Transverse colon (tissue), 4 donors: ENCODE measurements at places on chromosomes 6 and 20.

DNA sequence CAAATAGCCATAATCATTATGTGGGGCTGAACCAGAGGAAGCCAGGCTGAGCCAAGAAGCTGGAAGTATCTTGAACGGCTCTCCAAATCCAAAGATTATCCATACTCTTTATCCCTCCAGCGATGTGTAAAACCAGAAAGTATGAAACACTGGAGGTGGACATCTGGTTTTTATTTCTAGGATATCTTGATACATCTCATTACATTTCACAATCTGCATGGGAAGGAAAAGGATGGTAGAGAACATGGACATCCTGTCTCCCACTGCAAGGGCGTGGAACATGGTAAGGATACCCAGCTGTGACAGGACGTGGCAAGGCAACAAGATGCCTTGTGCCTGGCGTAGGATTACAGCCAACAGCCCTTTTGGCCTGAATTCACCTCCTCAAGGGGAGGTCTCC lies 20.1 kb downstream of the TRIM27 start:
- H3K4me1 ChIP-seq = no peaks in the 10 kb centered on the region
- DNase-seq = no peak
- H3K27me3 ChIP-seq = no peaks in the 10 kb centered on the region
- no peak overlapping the region for H3K4me3 ChIP-seq

- H3K27me3 ChIP-seq = peaks cover 11% of the 10 kb centered on the region
- H3K4me1 ChIP-seq = no peaks in the 10 kb centered on the region
- no peak overlapping the region for H3K27ac ChIP-seq
- no peaks in the 10 kb centered on the region for H3K36me3 ChIP-seq
- no peak for DNase-seq
Observed at GRCh38 chr20:21575167-21575566, 61.3 kb upstream of the NKX2-2 start.

GRCh38 chr6:102501615-102502014 lies 1108.1 kb downstream of the GRIK2 start:
- H3K36me3 ChIP-seq = no peaks in the 10 kb centered on the region
- DNase-seq = no peak
- H3K27me3 ChIP-seq = no peaks in the 10 kb centered on the region
- no peak overlapping the region for H3K27ac ChIP-seq

DNA sequence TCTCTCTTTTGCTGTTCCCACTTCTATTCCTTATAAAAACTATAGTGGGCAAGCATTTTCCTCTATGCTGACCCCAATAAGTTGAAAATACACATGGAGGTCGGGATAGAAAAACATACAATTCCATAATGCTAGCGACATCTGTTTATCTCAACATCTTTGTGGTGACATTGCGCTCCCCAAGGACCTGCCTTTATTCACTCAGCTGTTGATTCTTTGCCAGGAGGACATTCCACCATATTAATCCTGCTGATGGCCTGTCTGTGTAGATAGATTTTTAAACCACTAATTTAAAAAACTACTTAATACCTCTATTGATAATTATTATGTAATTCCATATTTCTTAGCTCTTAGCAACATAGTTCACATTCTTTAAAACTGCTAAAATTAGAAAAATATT lies 555.3 kb upstream of the MAP3K7 start:
- H3K4me3 ChIP-seq = no peak overlapping the region
- no peak for DNase-seq
- no peak overlapping the region for H3K27ac ChIP-seq
- no peaks in the 10 kb centered on the region for H3K36me3 ChIP-seq

- no peaks in the 10 kb centered on the region for H3K36me3 ChIP-seq
- DNase-seq = no peak
- H3K4me1 ChIP-seq = no peaks in the 10 kb centered on the region
- no peak overlapping the region for H3K27ac ChIP-seq
Observed at GRCh38 chr6:40956936-40957335, 82.1 kb downstream of the UNC5CL start.

DNA sequence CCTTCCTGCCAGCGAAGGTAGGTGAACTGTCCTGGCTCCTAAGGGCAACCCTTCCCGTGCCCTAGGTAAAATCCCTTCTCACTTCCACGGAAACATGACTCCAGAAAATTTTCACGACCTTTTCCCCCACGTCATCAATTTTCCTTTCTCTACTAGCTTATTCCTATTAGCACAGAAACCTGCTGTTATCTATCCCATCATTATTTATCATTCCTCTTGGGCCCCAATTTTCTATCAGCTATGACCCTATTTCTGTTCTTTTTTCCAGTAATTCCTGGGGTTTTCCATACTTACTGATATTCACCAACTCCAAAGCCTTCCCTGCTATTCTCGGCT lies 23.8 kb upstream of the GCM1 start:
- DNase-seq = no peak
- no peak overlapping the region for H3K27ac ChIP-seq
- no peaks in the 10 kb centered on the region for H3K36me3 ChIP-seq
- no peaks in the 10 kb centered on the region for H3K4me1 ChIP-seq

GRCh38 chr6:402901-403658 lies 11.5 kb downstream of the IRF4 start:
- H3K27me3 ChIP-seq = peaks cover 11% of the 10 kb centered on the region
- DNase-seq = no peak
- H3K4me3 ChIP-seq = no peak overlapping the region
- no peak overlapping the region for H3K27ac ChIP-seq

DNA sequence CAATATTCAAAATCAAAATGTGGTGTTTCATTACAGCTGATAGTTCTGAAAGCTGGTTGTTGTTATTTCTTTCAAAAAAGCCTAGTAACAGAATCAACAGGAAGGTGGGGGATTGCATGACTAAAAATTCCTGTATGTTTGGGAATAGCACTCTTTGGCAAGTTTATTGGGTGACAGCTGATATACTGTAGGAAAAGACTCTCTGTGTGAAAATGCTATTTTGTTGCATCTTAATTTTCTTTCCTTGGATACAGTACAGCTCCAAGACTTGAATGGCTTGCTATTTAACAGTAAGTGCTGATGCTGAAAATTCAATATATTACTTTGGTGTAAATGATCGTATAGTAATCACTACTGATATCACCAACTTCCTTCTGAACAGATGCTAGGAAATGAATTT lies 336.1 kb downstream of the KHDRBS2 start:
- no peak overlapping the region for H3K27ac ChIP-seq
- DNase-seq = no peak
- H3K4me3 ChIP-seq = no peak overlapping the region
- no peaks in the 10 kb centered on the region for H3K4me1 ChIP-seq
- no peaks in the 10 kb centered on the region for H3K27me3 ChIP-seq

- H3K36me3 ChIP-seq = no peaks in the 10 kb centered on the region
- no peaks in the 10 kb centered on the region for H3K27me3 ChIP-seq
- no peaks in the 10 kb centered on the region for H3K4me1 ChIP-seq
- H3K4me3 ChIP-seq = no peak overlapping the region
- DNase-seq = no peak
- no peak overlapping the region for H3K27ac ChIP-seq
Observed at GRCh38 chr6:23267651-23268050, 698.3 kb downstream of the HDGFL1 start.

- H3K36me3 ChIP-seq = no peaks in the 10 kb centered on the region
- no peaks in the 10 kb centered on the region for H3K27me3 ChIP-seq
- H3K4me1 ChIP-seq = peaks cover 34% of the 10 kb centered on the region
- peak overlapping the region; percentile 27 for H3K27ac ChIP-seq
- H3K4me3 ChIP-seq = no peak overlapping the region
Observed at GRCh38 chr6:24931718-24932691, 3.8 kb downstream of the RIPOR2 start.

DNA sequence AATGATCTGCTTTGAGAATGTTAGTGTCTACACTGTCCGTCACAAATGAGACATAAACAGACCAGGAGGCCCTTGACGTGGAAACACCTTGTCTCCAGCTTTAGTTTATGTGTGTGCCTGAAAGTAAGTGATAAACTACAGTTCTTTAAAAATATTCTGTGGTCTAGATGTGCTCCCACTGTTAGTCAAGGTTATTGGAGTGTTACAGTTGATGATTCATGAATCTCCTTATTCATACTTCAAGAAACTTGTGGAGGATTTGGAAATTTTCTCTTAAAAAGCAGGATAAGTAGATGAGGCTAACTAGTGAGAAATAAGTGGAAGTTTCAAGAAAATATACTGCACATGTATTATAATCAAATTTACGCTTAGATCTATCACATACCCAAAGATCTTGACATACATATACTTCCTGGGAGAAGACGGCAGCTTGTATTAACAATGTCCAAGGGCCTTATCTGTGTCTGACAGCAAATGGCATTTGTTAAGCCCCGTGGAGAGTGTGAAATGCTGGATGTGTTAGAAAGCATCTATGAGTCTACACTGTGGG lies 90.5 kb upstream of the MBOAT1 start:
- H3K4me1 ChIP-seq = no peaks in the 10 kb centered on the region
- H3K4me3 ChIP-seq = no peak overlapping the region
- no peak for DNase-seq
- H3K27ac ChIP-seq = no peak overlapping the region

GRCh38 chr6:86016077-86016476 lies 373.4 kb upstream of the SYNCRIP start:
- no peak for DNase-seq
- no peaks in the 10 kb centered on the region for H3K36me3 ChIP-seq
- H3K27ac ChIP-seq = no peak overlapping the region
- no peak overlapping the region for H3K4me3 ChIP-seq
- H3K4me1 ChIP-seq = no peaks in the 10 kb centered on the region

DNA sequence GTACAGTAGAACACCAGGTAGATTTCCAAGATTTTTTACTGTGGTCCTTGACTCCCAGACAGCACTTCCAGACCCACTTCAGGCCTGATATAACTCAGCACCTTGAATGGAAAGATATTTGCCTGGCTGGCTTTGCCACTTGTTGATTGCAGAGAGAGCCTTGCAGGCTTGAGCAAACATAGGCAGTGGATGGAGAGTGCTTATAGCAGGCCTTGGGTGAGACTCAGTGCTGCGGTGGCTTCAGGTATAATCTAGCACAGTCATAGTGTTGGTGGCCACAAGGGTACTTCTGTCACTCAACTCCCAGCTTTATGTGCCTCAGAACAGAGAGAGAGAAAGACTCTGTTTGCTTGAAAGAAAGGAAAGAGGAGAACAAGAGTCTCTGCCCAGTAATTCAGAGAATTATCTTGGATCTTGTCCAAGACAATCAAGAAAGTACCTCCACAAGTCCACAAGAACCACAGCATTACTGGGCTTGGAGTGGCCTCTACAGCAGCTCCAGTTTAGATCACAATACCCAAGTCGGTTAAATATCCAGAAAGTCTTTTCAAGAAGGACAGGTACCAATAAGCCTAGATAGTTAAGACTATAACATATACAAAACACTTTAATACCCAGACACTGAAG lies 70.5 kb upstream of the FKBP1C start:
- H3K27me3 ChIP-seq = no peaks in the 10 kb centered on the region
- no peak for DNase-seq
- H3K27ac ChIP-seq = no peak overlapping the region
- no peaks in the 10 kb centered on the region for H3K36me3 ChIP-seq
- H3K4me3 ChIP-seq = no peak overlapping the region
- H3K4me1 ChIP-seq = no peaks in the 10 kb centered on the region

- H3K4me3 ChIP-seq = no peak overlapping the region
- no peaks in the 10 kb centered on the region for H3K4me1 ChIP-seq
- no peaks in the 10 kb centered on the region for H3K36me3 ChIP-seq
- peaks cover 7% of the 10 kb centered on the region for H3K27me3 ChIP-seq
Observed at GRCh38 chr6:160344271-160344670, 3.9 kb upstream of the SLC22A3 start.

GRCh38 chr6:30530014-30530413 lies 26.3 kb downstream of the GNL1 start:
- no peaks in the 10 kb centered on the region for H3K36me3 ChIP-seq
- no peak for DNase-seq
- no peak overlapping the region for H3K4me3 ChIP-seq

GRCh38 chr6:148407372-148407771 lies 64.7 kb downstream of the SASH1 start:
- H3K27ac ChIP-seq = peak overlapping the region; percentile 48
- no peaks in the 10 kb centered on the region for H3K27me3 ChIP-seq
- H3K4me3 ChIP-seq = no peak overlapping the region
- DNase-seq = no peak

DNA sequence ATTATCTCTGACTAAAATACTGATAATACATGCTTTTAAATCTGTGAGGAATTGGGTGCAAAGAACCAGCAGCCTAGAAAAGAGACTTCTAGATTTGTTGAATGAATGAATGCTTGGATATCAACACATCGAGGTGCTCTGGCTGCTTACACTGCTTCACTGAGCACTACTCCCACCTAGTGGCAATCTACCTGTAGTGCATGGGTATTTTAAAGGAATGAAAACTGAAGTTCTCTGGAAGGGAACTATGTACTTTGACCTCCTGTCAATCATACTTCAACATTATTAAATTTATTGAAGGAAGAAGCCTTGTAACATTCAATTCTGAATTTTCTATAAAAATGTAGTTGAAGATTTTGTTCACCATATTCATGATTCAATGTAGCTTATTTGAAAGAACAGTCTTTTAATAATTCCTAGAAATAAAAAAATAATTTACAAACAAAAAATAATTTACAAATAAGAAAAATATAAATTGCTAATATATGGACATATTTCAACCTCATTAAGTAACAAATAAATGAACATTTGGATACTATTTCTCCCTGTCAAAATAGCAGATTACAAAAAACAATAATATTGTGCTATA lies 111.2 kb upstream of the MMS22L start:
- H3K27ac ChIP-seq = no peak overlapping the region
- no peaks in the 10 kb centered on the region for H3K4me1 ChIP-seq
- no peaks in the 10 kb centered on the region for H3K27me3 ChIP-seq
- H3K4me3 ChIP-seq = no peak overlapping the region
- H3K36me3 ChIP-seq = no peaks in the 10 kb centered on the region
- DNase-seq = peak; percentile 28

GRCh38 chr6:136611746-136612145 lies 61.5 kb upstream of the MAP7 start:
- no peak overlapping the region for H3K27ac ChIP-seq

GRCh38 chr6:32108094-32108627 lies 977 bp downstream of the TNXB start:
- H3K27me3 ChIP-seq = peaks cover 3% of the 10 kb centered on the region
- H3K27ac ChIP-seq = peak overlapping the region; percentile 74
- DNase-seq = peak; percentile 48
